GM23248 (cell line): ENCODE measurements at places on chromosomes 16 and 17.

GRCh38 chr16:1362807-1363206 is 11.1 kb downstream of the GNPTG start:
- DNase-seq: no peak

- DNase-seq: no peak
Measured at GRCh38 chr17:3669085-3669347, 404 bp downstream of the EMC6 start.

DNA sequence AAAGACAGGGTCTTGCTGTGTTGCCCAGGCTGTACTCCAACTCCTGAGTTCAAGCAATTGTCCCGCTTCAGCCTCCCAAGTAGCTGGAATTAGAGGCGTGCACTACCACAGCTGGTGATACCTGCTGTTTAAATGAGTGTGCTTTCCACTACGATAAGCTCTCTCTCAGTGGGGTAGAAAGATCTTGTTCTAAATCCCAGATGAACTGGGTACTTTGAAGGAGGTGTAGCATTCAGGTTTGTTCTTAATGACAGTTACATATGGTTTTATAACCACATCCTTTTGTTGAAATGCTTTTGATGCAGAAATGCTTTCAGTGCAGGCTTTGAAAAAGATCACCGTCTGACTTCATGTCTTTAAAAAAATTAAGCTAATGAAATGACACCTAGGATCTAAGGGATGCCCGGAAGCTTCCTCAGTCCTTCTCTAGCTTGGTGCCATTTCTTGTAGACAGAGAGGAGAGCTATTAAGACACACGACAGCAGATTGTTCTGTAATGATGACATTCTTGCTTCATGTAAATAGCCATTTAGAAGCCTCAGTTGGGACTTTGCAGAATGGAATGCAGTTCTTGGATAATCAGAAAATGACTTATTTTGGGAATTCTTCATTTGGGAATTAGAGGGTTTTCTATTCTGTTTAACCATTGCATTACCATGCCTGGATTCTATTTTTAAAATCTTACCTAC is 19.5 kb downstream of the PMM2 start:
- peak; percentile 47 for DNase-seq

GRCh38 chr17:72901657-72902056 is 190.8 kb downstream of the SLC39A11 start:
- no peak for DNase-seq

GRCh38 chr17:58170622-58171021 is 3.8 kb downstream of the OR4D2 start:
- DNase-seq: no peak

DNA sequence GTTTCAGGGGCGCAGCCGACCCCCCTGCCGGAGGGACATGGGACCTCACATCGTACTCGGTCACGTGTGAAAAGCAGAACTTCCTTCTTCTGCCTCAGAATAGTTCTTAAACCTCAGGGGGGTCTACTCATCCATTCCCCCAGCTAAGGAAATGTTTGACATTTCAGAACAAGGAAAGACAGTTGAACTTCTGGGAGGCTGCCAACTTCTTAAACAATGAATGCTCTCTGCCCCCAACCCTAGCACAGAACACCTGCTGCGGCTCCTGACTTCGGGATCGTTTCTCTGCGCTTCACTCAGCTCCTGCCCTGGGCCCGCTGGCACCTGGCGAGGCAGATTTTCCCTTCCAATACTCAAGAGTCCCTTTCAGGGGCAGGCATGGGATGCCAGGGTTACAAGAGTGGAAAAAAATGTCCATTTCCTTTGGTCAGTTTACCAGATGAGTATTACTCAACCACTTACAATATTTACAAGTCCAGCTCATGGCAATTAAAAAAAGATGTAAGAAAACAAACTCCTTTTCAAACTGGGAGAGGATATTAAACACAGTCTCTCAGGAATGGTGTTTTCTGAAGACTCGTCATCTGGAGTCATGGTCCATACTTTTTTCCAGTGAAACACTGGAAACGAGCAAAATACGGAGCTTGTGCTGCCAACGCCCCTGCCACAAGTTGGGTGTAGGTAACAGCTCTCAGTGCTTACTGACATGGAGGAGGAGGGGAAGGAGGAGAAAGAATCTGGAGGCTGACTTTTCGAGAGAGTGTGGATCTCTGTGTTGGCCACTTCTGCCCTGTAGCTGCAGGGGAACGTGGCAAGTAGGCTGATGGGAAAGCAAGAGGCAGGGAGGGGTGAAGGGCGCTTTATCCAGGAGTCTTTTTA is 235.7 kb downstream of the NTN1 start:
- peak; percentile 47 for DNase-seq
